ENCODE measurements at places on chromosomes 4 and X.

- DNase-seq: no peak
These were observed 272.1 kb downstream of the RPA4 start for GRCh38 chrX:97155816-97156215.

- DNase-seq: no peak
These were observed 207.9 kb upstream of the FAM241A start for GRCh38 chr4:111937368-111937767.

GRCh38 chr4:38177035-38177546 lies 216.9 kb downstream of the PTTG2 start:
- no peak for DNase-seq

- DNase-seq: no peak
These were observed 73.3 kb downstream of the RGS12 start for GRCh38 chr4:3365871-3366842.

DNA sequence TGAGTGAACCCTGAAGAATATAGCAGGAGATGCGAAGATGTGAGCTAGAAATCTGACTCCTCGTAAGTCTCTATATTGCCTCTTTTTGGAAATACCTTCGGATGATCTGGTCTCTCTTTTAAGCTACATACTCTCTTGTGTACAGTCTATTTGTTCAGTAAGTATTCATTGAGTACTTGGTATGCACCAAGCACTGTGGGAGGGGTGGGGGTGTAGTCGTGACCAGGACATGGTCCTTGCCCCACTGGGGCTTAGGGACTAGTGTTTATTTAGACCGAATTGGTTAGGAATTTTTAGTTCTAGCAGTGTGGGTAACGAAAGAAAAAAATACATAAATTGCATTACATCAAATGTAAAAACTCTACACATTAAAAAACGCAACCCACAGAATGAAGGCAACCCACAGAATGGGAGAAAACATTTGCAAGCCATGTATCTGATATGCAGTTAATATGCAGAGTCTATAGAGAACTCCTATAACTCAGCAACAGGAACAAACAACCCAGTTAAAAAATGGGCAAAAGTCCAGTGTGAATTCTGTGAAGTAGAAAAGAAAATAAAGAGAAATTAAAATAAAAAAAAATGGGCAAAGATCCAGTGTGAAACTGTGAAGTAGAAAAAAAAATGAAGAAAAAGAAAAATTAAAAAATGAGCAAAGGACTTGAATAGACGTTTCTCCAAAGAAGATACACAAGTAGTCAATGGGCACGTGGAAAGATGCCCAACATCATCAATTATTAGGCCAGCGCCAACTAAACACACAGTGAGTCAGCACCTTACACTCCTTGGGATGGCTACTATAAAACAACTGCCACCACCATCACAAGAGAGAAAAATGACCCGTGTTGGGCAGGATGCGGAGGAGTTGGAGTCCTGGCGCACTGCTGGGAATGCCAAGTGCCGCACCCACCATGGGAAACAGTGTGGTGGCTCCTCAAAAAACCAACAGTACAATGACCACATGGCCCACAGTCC lies 43.8 kb downstream of the RGS12 start:
- no peak for DNase-seq

GRCh38 chr4:69894186-69894585 lies 34.2 kb upstream of the SULT1E1 start:
- DNase-seq: no peak

GRCh38 chrX:115560978-115561604 lies at the start of gene PLS3:
Gene PLS3, plus strand, starts transcription at chrX:115561174. Its CDS starts 49,077 bp downstream, at chrX:115610251.
- no peak for DNase-seq

GRCh38 chr4:77445823-77446222 lies 159.8 kb upstream of the CXCL13 start:
- DNase-seq: no peak

GRCh38 chrX:110415440-110416170 lies 57.0 kb downstream of the RTL9 start:
- DNase-seq: no peak

DNA sequence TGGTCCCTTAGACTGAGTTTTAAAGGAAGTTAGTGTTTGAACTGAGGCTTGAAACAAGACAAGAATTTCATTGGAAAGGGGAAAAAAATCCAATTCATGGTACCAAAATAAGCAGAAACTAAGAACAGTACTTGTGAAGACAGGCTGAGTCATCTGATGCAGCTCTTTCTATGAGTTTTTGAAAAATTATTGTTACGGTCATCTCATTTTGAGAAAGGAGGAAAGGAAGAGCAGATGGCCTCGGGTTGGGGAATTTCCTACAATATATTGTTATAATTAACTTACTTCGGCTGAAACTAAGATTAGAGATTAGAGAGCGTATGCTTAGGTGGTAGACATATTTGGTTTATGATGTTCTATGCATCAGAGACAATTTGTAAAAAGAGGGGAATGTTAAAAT lies 2164.8 kb upstream of the AGA start:
- DNase-seq: no peak

GRCh38 chr4:136281307-136281706 lies 1251.0 kb downstream of the PCDH18 start:
- DNase-seq: no peak

- no peak for DNase-seq
These were observed 75.9 kb upstream of the CAMK2D start for GRCh38 chr4:113837397-113837796.

- DNase-seq: no peak
These were observed 282.1 kb downstream of the GRIA2 start for GRCh38 chr4:157502656-157503055.

- DNase-seq: no peak
These were observed 112.9 kb upstream of the GPRIN3 start for GRCh38 chr4:89420507-89420906.

GRCh38 chr4:165972747-165973146 lies 99.7 kb downstream of the TLL1 start:
- DNase-seq: no peak

GRCh38 chr4:20487852-20488251 lies 212.4 kb upstream of the PACRGL start:
- no peak for DNase-seq

GRCh38 chr4:17807446-17807845 lies 3.1 kb downstream of the DCAF16 start:
- DNase-seq: no peak

DNA sequence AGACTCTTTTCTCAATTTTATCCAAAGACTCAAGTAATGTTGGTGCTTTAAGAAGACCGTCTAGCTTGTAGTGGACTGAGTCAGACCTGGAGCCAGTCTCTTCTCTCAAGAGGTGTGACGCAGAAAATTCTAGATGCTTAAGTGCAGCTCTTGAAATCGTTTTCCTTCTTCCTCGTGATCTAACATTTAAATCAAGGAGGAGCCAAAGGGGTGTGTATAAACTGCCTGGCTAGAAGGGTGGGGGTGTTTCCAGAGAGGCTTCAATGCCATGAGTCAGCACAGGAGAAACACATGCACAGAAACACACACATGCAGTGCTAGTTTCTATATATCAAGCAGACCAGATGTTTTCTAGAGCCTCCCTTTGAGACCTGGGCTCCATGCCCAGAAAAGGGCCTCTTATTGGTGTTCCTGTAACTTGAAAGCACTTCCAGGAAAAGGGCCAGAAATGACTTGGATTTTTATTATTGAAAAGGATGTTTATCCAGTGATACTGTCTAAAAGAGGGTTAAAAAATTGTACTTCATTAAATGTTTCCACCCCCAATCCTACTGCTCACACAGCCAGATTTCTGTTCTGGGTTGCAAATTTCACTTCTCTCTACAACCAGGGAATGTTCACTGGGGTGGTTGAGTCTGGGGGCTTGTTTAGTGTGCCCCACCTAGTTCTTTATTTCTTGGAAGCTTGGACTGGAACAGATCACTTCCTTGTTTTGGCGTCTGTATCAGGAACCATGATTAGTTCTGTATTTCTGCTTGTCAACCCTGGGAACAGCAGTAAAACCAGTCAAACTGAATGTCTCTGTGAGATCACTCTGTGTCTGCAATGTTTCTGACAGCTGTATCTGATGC lies at the start of gene CLIC2:
Gene CLIC2, minus strand, starts transcription at position 129 of the 851 bp plus-strand sequence. CDS start 187 bp downstream, outside the sequence.
- no peak for DNase-seq

DNA sequence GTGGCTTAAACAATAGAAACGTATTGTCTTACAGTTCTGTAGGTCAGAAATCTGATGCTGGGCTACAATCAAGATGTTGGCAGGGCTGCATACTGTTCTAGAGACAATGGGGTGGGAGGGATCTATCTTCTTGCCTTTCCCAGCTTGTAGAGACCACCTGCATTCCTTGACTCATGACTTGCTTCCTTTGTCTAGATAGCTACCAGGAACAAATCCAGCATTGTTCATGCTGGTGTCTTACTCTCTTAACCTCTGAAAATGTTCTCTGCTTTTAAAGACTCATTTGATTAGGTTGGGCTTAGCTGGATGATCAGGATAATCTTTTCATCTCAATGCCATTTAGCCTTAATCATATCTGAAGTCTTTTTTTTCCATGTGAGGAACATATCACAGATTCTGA lies 169.0 kb downstream of the ZNF330 start:
- DNase-seq: no peak

DNA sequence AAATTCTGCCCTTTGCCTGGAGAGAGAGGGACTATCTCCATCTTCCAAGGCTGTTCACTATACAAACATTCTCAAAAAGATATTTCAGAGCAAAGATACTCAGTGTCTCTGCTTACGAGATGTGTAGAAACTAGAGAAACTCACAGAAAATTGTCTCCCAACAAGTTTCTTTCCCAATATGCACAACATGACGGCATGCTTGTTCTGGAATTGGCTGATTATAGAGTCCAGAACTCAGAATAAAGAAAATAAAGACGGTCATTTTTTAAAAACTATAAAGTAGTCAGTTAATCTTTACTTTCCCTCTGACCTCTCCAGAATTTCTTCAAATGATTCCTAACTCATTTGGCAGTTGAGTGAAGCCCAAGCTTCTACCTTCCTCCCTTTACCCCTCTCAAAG lies 285.5 kb upstream of the KLF3 start:
- DNase-seq: no peak

DNA sequence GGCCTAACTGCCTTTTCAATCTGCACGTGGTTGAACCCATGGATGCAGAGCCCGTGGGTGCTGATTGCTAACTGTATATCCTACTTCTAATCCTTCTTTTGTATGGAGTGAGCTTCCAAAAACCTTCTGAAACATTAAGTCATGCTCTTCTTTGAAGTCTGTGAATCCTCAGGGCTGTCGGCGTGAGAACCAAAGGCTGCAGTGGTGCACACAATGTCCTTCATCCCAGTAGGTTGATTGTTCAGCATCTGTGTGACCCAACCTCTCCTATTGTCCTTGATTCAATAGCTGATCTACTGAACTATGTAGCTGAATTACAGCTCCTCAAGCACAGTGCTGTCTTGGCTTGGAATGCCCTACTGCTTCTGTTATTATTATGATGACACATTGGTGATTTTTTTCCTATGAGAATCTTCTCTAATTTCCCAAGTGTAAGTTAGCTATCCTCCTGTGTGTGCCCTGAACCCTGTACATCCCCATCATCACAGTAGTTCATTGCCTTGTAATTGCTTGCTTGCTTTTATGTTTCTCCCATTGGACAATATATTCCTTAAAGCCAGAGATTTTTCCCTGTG lies 294.6 kb downstream of the TRIML1 start:
- DNase-seq: no peak

GRCh38 chrX:100207331-100208024 lies 202.6 kb downstream of the PCDH19 start:
- DNase-seq: no peak

DNA sequence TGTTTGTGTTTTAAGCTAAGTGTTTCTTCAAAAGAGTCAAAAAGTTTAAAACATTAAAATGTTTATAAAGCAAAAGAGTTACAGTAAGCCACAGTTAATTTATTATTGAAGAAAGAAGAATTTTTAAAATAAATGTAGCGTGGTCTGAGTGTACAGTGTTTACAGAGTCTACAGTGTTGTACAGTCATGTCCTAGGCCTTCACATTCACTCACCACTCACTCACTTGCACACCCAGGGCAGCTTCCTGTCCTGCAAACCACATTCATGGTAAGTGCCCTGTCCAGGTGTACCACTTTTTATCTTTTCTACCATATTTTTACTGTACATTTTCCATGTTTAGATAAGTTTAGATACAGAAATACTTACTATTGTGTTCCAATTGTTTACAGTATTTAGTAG lies 239.7 kb upstream of the AGA start:
- no peak for DNase-seq

- no peak for DNase-seq
These were observed 82.0 kb downstream of the DCTD start for GRCh38 chr4:182835006-182835740.

GRCh38 chrX:40746521-40746920 lies 11.2 kb upstream of the MED14 start:
- DNase-seq: no peak

DNA sequence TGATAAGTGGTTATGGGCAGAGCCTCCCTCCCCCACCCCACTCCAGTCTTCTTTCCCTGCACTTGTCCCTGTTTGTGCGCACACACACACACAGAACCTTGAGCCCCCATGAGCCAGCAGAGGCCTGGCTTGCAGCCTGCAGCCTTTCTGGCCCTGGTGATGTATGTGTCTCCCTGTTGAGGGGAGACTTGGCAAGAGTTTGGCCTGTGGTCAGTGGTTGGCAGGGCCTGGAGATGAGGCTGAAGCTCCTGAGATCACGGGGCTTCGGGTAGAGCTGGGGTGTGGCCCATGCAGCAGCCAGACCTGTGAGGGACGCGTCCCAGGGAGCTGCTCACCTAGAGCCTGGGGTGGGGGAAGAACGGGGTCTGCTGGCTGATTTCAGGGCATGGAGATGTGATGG lies 2.3 kb downstream of the GPR173 start:
- DNase-seq: no peak

DNA sequence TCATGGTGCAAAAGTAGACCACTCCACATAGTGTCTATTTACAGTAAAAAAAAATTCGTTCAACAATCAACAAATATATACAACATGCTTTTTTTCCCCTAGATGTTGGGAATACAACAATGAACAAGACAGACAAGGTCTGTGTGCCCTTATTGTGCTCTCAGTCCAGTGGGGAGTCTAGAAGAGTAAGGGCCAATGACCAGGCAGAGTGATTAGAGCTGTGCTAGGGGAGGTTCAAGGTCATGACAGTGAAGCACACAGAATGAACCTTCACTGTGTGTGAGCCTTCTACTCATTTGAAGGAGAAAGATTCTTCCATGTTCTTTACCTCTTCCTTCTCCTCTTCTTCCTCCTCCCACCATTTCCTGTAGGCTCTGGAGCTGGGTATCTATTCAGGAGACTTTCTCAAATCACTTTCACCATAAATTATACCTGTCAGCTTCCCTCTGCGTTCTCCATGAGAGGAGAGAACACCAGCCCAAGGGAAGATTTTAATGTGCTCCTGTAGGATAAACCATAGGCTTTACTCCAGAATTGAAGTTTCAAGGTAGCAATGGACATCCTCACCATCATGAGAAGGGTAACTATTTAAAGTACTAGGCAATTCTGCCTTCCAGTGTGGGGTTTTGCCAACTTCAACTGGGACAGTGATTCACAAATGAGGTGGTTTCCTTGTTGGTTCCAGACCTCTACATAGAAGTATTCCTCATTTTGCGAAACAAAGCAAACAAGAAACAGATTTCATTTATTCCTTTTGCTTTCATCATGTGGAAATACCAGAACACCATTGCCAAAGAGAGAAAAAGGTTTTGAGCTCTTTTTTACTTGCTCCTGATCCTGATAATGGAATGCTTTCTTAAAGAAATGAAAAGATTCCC lies 246.9 kb upstream of the GPC4 start:
- no peak for DNase-seq

GRCh38 chr4:2352729-2353221 lies 65.7 kb downstream of the ZFYVE28 start:
- DNase-seq: no peak
